H1 (cell line): ENCODE measurements at places on chromosomes 2 and 18.

GRCh38 chr2:109139865-109140396, 10.9 kb downstream of the SH3RF3 start:
- no peak for DNase-seq

- no peak for DNase-seq
Observed at GRCh38 chr2:234199996-234200395, 149.5 kb downstream of the SPP2 start.

DNA sequence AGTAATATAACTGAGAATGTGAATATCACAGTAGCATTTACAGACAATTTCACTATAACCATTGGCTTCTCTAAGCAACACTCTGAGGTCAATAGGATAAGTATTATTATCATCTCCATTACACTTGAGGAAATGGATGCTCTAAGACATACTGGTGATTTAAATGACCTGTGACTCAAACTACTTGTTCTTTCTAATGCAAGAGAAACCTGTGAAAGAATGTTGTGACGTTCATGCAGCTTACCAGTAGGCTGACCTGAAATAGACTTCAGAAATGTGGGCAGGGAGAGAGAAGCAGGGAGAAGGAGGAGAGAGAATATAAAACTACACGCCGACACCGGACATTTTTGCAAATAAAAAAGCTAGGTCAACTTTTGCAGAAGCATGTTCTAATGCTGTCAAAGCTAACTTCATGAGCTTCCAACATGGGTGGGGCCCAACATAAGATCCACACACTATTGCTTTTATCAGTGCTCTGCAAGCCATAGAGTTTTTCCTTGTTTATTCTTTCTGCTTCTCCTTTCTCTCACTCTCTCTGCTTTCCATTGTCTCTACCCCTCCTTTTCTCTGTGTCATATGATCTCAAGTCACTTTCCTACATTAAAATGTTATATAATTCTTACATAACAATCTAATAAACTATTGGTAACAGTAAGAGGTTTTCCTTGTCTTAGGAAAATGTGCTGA, 217.6 kb upstream of the FN1 start:
- DNase-seq = no peak

GRCh38 chr2:39289609-39290008, 45.8 kb upstream of the CDKL4 start:
- no peak for DNase-seq
